ENCODE measurements at places on chromosomes 2 and 18. TPM values are rescaled to one million over a fixed set of nuclear protein-coding genes. Genes with fewer than 3 reads are reported as not detected.

Gene WDCP
- 14.6 TPM for total RNA-seq

Gene GPBAR1
- total RNA-seq, result not detected

Gene EGR4
- not detected for total RNA-seq

Gene CLEC4F
- not detected for total RNA-seq

Gene CYTIP
- not detected for total RNA-seq

Gene LDLRAD4
- total RNA-seq, result not detected

Gene XIRP2
- total RNA-seq, result 0.18 TPM

- no peak for DNase-seq
These were observed 6.9 kb upstream of the IGFBP2 start for GRCh38 chr2:216626168-216626874.

GRCh38 chr2:109331081-109331480 lies 202.1 kb downstream of the SH3RF3 start:
- no peak for DNase-seq

DNA sequence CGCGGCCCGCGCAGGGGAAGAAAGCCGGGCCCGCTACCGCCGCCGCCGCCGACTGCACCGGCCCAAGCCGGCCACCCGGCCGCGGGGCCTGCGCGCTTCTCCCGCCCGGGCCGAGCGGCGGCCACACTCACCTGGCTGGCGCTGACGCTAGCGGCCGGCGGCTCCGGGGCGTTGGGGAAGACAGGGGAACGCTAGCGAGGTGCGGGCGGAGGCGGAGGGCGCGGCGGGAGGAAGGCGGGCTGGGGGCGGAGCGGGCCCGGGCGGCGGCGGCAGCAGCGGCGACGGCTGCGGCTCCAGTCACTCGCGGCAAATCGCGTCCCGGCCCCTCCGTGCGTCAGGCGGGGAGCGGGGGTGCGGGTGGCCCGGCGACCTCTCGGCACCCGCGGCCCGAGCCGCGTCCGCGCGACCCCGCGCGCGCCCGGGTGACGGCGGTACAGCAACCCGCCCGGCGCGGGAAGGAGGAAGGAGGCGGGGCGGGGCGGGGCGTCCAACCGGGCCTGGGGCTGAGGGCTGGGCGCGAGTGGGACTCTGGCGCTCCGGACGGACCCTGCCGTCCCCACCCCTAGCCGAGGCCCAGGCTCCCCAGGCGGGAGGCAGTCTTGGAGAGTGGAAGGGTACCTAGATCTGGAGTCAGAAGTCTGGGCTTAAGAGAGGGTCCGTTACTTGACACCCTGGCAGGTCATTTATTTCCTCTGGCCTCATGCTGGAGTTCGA lies at the start of gene SESTD1:
TSS of gene SESTD1 (minus strand) at position 465 of the 714 bp plus-strand sequence. CDS start 72,991 bp downstream, outside the sequence.
- peak; percentile 52 for DNase-seq

- peak; percentile 56 for DNase-seq
These were observed 16.4 kb upstream of the CNRIP1 start for GRCh38 chr2:68336192-68336591.

GRCh38 chr2:164474873-164475272 lies 146.4 kb downstream of the GRB14 start:
- no peak for DNase-seq

GRCh38 chr2:85903849-85904248 lies 15.1 kb upstream of the ST3GAL5 start:
- no peak for DNase-seq

DNA sequence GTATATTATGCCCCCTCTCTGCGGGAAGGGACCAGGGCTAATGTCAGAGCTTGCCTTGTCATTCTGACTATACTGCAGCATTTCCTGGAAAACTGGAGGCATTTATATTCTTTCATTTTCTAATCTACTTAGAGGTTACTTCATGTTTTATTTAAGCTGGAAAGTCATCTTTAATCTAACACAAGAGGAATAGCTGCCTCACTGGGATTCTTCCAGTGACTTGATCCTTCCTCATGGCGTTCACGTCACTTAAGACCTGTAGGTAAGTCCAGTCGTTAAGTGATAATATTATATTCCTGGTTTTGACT lies 727.6 kb upstream of the DDX18 start:
- no peak for DNase-seq

DNA sequence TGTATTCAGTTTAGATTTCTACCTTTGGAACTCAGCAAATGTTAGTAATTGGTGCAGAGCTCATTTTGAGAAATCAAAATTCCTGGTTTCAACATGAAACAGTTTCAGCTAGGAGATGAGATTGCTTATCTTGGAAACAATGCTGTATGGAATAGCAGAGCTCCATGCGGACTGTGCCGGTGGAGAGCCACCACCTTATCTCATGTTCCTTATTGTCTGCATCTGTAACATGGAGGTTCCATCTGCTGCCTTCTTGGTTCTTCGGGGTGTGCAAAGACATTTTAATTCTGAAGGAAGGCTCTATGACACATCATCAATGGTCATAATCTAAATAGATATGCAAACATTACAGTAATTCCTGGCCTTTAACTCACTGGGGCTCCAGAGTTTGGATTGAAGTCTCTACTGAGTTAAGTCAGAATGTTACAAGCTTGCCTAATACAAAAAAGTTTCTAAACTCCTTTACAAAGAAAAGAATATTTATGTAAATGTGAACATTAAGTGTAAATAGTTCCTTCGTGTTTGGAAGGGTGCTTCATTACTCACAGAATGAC lies 65.3 kb downstream of the PRKRA start:
- no peak for DNase-seq

DNA sequence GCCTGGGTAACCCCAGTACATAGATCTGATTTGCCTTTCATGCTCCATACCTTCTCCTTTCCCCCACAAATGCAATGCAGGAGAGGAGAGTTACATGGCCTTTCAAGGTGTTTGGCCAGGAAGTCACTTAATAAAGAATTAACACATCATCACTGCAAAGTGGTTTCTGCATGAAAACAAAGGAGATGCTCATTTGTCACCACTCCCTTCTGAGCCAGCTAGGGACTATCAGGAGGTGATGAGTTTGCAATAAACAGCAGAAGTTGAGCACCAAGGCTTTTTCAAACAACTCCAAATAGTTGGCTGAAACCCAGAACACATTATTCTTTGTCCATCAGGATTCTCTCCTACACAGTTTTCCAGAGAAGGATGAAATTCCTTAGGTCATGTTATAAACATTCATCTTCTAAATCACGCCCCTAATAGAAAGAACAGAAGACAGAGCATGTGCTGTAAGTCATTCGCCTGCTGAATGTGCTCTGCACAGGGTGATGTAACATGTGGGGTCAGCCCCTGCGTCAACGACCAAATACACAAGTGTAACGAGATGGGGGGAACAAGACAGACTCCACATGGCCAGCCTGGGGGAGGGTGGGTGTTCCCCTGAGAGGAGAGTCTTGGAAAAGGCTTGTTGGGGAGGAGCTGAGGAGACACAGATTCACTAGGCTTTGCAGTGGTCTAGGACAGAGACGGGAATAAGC lies 87.3 kb upstream of the RMDN2 start:
- DNase-seq, result no peak

DNA sequence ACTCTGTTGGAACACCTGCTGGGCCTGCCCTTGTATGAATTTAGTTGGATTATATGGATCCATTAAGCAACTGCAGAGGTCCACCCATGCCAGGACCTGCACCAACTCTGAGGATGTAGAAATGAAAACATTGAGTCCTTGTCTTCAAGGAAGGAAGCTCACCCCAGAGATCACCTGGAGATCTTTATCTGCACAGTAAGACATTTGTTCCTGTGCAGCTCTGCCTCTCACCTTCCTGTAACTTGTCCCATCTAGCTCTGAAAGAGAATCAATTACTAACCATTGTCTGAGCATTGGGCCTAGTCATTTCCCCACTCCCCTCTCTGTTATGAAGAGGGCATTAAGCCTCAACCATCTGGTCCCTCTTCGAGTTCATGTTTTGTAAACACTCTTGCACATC lies 105.2 kb upstream of the YWHAQ start:
- no peak for DNase-seq

GRCh38 chr2:120422465-120423160 lies 76.7 kb downstream of the INHBB start:
- DNase-seq, result no peak

DNA sequence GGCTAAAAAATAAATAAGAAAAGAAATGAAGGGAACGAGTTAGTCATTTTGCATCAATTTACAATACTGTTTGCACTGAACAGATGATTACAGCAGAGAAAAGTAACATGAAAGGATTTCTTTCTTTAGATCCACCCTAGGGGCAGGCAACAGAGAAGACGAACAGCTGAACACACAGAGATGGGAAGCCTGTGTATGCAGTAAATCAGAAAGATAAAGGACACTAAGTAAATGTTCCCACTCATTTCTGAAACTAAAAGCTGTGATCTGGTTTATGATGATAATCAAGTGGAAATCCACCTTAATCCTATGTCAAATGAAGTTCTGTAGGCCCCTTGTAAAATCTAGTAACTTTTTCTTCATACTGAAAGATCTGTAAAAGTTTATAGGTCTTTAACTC lies 54.2 kb downstream of the AKAIN1 start:
- DNase-seq, result no peak

DNA sequence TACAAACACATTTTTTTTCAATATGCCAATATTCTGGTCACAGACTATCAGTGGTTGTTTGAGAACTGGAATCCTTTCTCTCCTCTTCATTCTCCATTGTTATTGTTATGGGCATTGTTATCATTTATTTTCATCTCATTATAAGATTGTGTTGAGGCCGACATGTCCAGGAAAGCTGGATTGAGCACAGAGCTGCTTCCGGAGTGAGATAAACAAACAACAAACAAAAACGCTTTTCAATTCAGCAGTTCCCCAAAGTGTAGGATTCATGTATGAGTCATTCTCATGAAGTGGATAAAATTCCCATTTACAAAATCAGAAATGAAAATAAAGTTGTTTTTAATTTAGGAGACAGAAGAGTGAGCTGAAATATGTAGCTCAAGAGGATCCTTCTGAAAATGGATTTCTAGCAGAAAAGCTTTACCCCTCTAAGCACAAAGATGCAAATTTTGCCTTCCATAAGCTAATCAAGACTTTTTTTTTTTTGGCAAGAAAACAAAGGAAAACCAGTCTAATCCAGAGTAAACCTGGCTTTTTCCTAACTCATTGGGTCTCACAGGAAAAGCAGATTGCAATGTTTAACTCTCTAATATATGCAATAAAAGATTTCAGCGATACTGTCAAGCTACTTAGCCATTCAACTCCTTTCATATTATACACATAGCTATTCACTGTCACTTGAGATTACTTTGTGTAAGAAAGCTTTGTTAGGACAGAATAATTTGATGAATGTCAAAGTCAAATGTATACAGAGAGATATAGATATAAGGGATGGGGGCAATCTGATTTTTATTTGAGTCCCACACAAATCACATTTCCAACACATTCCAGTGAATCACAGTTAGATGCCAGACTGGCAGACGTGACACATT lies 1441.7 kb upstream of the CELF4 start:
- DNase-seq, result no peak

DNA sequence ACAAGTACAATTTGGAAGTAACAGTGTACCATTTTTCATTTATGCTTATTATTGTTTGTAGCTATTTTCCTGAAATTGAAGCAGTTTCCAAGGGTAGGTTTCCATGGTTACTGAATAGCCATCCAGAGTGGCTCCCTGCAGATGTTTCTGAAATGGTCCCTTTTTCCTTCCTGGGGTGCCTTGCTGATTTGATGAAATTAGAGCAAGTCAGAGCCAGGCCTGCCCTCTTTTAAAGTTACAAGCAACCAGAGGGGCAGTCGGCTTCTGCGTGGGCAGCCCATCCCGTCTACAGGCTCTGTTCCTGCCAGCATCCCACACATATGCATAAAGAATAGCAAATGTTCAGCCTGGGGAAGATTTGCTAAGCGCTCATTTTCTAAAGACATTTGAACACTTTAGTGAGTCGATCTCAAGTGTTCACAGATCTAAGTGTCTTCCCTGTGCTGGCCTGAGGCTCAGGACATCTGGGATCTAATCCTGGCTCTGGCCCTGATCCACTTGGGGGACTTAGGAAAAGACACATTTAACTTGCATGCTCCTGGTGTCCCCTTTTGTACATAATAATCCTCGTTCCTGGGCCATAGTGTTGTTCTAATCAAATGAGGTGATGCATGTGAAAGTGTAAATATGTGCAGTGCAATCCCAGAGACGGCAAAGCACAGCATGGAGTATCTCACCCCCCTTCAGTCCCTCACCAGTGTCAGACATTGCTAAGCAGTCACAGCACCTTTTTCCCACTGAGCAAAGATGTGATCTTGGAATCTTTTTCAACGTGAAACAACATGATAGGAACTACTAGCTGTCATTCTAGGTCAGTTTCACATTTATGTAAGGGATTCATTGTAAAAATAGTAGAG lies 92.2 kb downstream of the STPG4 start:
- DNase-seq, result no peak

DNA sequence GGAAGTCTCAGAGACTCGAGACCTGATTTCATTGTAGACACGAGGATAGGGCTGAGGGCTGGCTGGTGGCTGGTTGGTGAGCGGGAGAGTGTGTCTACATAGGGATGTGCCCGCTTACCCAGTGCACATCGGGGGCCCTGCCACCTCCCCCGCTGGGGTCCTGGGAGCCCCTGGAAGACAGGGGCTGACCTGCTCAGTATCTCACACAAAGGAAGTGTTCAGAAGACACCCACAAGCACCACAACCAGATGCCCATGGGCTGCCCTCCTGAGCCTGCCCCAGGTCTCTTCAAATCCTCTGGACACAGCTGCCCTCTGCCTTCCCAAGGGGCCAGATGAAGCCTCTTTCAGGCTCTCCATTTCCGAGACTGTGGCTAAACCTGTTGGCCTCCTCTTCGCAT lies 43.1 kb downstream of the MYCN start:
- DNase-seq, result no peak

GRCh38 chr18:9348079-9348671 lies 13.6 kb downstream of the TWSG1 start:
- peak; percentile 70 for DNase-seq

DNA sequence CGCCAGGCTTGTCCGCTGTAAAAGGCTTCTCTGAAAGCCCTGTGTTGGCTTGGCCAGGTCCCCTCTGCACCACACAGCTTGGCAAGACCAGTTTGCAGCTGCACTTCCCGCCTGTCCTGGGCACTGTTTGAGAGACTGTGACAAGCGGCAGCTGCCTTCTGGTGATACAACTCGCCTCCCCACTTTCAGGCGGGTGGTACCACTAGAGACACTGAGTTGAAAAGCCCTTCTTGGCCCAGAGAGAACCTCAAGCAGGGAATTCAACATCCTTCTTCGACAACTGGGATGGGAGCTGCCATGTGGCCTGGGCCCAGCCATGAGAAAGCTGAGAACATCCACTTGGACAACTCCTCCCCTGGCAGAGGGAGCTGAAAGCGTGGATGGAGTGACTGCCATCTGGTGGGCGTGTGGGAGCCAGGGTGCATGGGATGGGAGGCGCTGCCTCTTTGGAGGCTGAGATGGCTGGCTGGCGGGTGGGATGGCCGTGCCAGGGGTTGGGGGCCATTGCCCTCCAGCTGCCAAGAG lies 125.5 kb upstream of the REV1 start:
- peak; percentile 21 for DNase-seq

Data from HT1080 (cell line).